ENCODE measurements at places on chromosomes 3 and 15.
A peak's percentile ranks its signal among the peaks of the same experiment; 100 is the strongest.

DNA sequence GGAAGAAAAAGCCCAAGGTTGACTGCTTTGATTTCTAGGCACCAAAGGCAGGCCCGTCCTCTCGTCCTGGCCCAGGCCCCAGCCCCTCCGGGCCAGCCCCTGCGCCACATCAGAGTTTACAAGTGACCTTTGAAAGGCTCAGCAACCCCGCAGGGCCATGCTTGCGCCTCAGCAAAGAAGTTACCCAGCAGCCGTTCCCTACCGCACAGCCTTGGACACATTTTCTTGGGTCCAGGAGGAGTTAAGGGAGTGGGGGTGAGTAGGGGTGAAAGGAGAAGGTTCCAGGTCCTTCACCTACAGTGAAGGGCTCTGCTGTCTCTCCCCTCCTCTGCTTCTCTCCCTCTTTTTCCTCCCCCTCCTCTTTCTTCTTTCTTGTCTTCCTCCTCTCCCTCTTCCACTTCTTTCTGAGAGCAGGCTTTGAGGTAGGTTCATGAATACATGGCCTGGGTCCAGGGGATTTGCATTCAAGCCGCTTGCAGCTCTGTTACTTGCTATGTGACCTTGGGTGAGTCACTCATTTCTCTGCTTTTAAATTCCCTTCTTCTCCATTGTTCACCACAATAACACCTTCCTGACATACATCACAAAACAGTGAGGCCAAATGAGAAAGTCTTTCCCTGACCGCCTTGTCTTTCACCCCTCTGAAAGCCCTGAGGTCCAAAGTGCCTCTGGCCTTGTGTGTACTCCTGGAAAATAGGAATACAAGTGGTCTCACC is 223.3 kb upstream of the TPRG1 start:
- peak; percentile 71 for DNase-seq

DNA sequence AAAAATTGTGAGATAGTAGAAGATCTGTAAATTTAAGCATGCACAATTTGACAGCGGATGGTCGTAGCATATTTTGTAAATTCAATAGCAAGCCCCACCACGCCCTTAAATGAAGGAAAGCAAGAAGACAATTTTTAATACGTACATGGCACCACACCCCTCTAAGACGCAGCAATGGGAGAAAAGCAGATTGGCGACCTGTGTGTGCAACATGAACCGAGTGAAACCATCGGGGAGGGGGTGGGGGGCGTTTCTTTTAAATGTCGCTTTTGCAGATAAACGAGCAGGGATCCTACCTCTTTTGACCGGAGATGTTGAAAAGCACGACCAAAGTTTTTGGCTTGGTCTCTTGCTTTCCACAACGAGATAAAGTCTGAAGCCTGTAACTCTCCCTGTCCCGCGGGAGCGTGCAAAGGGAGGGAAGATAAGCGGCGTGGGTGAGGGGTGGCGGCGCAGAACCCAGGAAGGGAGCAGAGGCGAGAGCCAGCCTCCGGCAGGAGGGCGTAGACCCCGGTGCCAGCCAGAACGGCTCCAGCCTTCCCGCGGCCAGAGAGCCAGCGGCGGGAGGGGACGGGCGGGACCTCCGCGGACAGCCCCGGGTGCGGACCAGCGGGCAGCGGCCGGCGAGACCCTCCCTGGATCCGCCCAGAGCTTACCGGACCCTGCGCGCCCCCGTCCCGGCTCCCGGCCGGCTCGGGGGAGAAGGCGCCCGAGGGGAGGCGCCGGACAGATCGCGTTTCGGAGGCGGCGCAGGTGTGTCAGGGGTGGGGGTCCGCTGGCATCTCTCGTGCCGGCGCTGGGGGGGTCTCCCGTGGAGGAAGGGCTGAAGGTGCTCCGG is at the start of gene CHL1:
CHL1 (plus strand) TSS at position 453 of the 838 bp plus-strand sequence. CDS start 123,014 bp downstream, outside the sequence.
- DNase-seq: no peak

- peak; percentile 67 for DNase-seq
Measured at GRCh38 chr3:11530153-11530721, 113.5 kb downstream of the VGLL4 start.

DNA sequence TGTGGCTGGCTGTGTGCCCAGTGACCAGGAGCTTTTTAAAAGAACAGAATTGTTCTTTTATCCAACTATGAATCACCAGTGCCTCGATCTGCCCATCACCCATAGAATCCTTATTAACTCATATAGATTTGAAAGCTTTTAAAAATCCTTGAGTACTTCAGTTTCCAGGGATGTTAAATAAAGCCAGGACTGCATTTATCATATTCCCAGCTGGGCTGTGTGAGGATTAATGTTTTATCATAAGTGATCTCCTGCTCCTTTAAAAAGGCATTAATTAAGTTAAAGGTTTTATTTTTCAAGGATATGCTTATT is 234.0 kb downstream of the MYRIP start:
- DNase-seq: no peak

DNA sequence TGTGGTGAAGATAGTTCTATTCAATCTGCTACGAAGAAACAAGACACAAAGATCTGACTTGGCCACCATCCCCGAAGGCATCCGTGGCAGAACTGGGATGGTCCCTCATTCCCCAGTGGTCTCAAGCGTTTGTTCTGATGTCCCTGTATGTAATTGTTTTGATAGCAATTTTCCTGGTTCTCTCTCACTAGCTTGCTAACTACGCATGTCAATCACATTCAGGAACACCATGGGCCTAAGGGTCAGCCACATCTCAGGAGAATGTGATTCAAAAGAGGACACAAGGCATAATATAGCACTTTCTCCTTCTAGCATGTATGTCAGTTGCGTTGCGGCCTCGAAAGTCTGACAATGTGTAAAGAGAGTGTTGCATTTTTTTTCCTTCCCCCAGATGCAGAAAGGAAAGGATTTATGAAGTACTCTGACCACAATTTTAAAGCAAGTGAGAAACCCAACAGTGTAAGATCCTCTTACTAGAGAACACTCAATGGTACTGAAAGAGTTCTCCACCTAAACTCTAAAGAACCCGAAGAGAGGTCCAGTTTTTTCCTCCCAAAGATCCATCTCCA is 32.0 kb upstream of the TCF12 start:
- DNase-seq: peak; percentile 28

GRCh38 chr15:69035918-69036258 is 21.4 kb downstream of the NOX5 start:
- no peak for DNase-seq

DNA sequence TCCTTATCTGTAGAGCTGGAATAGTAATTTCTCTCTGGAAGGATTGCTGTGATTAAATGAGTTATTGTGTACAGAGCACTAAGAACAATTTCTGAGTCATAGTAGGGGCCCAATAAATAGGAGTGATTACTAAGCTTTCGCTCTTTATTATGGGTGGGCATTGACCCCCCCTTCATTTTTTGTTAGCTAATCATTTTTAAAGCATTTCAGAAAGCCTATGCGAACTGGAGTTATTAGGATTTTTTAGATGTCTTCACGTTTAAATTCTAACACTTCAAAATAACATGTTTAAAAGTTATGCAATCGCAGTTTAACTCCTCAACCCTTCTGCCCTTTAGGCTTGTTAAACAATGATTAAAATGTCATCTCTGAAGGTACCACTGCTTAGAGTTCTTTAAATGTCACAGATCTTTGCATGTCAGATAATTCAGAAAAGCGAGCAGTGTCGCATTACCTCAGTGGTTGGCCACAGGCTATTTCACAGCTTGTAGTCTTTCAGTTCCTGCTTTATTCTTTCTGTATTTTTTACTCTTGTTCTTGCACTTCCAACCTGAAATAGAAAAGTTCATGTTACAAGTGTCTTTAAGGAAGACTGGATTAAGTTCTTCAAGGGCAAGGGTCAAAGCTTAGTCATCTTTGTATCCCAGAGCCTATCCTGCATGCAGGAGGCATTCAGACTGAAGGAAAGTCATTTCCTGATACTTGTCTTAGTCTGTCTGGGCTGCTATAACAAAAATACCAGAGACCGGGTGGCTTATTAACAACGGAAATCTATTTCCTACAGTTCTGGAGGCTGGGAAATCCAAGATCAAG is 102.9 kb downstream of the FNDC3B start:
- DNase-seq: no peak

GRCh38 chr3:128070898-128071591 is 18.8 kb downstream of the SEC61A1 start:
- no peak for DNase-seq

- no peak for DNase-seq
Measured at GRCh38 chr3:171176244-171176933, 149.9 kb upstream of the SLC2A2 start.

DNA sequence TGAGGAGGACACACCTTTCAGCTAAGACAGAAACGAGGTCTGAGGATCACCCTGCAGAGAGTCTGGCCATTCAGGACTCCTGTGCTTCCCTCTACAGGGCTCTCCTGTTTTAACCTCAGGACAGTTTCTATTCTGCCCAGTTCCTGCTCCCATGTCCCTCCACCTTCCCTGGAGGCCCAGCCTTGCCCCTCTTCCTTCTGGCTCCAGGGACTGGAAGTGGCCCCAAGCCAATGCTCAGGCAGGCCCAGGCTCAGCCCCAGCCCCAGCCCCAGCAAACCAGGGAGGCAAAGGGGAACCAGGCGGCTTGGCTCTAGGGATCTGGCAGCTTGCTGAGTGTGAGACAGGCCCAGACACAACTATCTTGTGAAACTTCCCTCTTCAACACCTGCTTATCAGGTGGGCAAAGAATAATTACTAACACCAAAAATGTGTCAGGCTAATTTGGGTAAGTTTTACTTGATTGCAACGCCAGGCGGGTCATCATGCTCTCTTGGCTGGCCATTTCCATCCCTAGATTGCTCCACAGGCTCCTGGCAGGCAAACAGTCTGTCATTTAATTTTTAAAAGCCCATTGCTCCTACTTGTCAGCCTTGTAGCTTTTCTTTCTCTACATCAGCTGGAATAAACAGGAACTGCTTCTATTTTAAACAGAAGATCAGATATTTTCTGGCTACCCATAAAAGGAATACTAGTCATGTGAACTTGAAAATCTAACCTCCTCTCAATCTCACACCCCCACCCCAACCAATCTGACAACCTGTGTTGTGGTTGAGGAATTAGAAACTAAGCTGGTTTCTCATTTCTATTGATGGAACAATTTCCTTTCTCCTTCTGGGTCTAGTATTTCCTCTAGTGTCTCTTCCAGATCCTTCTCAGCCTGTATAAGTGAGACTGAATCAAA is 33.5 kb downstream of the UPK1B start:
- DNase-seq: no peak
